Activated CD4-positive, alpha-beta T cell treated with anti-CD3 and anti-CD28 coated beads, Interleukin-2, Interleukin-6, amounts not matched to agents 100 ng/mL and 50 ng/mL, durations not matched to agents 16 hours and 8 hours (primary cell): ENCODE measurements at places on chromosomes 16 and 17.

DNA sequence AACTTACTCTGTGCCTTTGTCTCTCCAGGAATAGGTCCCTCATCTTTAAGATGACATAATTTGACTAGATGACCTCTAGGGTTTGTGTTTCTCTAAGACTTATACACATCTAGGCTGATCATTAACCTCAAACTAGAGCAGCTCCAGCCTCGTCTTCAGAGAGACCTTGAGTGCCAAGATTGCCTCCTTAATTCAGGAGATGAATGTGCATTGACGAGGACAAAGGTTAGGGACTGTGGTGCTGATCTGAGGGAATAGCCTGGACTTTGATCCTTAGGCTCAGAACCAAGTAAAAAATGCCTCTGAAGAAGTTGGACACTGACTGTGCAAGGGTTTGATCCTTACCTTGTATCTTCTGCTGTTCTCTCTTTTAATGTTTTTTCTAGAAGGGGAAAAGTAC, 17.2 kb upstream of the ASIC2 start:
- DNase-seq = no peak

DNA sequence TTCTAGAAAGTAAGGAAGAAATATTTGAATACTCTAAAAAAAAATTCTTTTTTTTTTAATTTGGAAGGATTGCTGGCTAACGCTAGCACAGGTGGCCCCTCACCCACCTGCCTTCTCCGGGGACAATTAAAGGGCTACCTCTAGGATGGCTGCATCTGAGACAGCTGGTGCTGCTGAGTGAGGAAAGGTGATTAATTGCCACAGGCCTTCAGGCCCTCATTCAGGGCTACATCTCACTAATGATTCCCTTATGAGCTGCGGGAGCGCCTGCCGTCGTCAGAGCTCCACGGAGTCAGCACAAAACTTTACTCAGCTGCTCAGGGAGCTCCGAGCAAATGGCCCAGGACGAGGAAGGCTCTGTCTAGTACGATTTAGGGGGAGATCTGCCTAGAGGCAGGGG, 27.0 kb upstream of the AKTIP start:
- no peak for DNase-seq

- no peak for DNase-seq
Observed at GRCh38 chr17:48021934-48022333, 15.7 kb downstream of the COPZ2 start.

GRCh38 chr16:6645768-6646568, 686.7 kb upstream of the RBFOX1 start:
- no peak for DNase-seq

GRCh38 chr17:6457688-6458459, 13.6 kb downstream of the PIMREG start:
- DNase-seq = no peak

DNA sequence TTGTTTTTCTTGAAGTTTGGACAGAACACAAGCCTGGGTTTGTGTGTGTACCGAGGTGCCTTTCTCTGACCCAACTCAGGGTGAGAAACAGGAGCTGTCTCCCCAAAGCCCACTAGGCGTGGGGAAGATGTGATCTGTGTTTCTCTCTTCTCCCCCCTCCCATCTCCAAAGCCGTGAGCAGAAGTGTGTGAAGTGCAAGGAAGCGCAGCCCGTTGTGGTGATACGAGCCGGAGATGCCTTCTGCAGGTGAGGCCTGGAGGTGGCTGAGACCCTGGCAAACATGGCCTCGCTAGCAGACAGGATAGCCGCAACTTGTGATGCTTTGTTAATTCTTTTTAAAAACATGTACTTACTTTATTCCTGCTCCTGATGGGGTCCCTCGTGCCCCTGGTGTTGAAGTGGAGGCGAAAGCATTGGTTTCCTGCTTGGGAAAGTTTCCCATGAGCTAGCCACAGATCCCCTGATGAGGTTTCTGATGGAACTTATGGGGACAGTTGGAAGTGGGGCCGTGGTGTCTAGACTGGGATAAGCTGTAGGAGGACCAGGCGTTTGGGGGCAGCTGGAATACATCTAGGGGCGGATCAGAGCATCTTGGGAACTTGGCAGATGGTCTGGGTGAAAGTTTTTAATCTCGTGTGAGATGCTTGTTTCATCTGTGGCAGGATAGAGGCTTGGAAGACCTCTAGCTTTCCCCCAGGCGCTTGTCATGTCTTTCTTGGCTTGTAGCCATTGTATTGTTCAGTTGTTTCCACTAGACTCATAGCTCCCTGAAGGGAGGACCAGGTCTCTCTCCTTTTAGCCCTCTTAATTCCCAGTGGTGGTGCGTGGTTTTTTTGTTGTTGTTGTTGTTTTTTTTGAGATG, 893 bp downstream of the CTU2 start:
- DNase-seq = no peak

DNA sequence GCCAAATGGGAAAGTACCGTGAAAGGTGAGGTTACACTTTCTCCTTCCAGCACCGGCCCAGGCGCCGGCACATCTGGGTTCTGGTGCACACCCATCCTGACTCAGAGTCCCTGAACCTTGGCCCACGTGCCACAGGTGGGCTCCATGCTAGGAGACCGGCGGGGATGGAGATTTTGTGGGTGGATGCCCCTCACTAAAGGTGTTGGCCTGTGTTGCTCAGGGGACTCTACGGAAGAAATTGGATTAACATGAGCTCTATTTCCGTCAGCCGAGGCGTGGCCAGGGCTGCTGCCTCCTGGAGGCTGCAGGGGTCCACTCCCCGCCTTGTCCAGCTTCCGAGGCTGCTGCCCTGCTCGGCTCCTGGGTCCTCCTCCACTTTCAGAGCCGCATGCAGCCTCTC, 30.8 kb downstream of the FBXO31 start:
- DNase-seq = no peak
